ENCODE measurements at places on chromosomes 16 and 17.

GRCh38 chr17:46028374-46028773 is 29.3 kb downstream of the STH start:
- no peak for DNase-seq

DNA sequence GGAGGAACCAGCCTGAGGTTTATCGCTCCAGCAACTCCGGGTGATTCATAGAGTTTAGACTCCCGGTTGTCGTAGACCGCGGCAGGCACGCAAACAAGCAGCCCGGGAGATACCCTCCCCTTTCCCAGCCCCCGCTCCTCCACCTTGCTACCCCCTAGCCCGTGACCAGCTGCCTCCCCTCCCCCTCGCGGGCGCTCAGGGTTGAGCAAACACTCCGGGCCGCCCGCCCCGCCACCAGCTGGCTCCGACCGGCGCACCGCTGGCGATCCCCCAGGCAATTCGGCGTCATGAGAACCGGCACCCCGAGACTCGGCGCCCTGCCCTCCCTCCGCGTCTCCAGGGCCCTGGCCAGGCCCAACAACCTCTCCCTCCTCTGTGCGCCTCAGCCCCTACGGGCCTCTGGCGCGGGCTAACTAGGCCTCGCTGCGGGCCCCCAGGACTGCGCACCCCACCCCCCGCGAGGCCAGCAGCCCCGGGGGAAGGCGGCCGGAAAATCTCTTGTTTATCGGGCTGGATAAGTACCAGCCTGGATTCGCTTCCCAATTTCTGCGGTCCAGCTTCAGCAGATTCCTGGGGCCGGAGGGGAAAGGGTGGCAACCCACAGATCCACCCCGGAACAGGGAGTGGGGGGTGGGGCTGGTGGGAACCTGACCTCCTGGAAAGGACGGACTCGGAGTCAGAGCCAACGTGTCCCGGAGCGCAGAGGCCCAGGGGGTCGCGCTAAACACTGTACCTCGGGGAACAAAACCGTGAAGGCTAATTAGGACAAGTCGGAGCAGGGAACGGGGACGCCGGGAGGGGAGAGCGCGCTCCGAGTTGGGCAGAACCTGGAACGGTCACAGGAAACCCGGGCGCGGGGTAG is 951 bp upstream of the GPRC5C start:
- DNase-seq = peak; percentile 38

DNA sequence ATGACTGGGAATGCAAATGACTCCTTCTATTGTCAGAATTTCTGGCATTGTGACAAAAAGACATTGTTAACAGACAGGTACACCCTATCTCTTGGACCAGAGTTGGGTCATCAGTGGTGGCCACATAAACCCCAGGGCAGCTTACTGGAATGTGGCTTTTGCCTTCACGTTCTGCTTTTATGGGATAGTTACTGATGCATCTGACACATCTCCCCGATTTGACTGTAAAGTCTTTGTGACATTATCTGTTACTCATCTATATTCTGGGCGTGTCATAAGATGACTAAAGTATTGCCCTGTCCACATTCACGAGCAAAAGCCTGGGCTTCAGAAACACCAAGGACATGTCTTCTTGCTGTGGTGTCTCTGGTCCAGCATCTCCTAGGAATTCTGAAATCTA is 18.7 kb upstream of the AQP8 start:
- no peak for DNase-seq

DNA sequence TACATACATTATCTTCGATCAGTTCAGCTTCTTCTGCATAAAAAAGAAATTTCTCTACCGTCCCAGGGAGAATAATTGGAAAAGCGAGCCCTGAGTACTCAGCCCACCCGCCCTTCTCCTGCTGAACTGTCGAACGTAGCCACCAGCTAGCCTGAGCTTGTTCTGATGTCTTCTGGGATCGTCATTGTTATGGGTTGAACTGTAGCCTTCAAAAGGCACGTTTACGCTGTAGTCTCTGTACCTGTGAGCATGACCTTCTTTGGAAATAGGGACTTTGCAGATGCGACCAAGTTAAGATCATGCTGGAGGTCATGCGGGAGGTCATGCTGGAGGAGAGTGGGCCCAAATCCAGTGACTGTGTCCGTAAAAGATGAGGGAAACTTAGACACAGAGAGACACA is 86.2 kb downstream of the CMIP start:
- no peak for DNase-seq

- no peak for DNase-seq
Observed at GRCh38 chr16:88618182-88618955, 20.0 kb upstream of the IL17C start.

GRCh38 chr16:924063-924462 is 46.7 kb downstream of the LMF1 start:
- DNase-seq = no peak

DNA sequence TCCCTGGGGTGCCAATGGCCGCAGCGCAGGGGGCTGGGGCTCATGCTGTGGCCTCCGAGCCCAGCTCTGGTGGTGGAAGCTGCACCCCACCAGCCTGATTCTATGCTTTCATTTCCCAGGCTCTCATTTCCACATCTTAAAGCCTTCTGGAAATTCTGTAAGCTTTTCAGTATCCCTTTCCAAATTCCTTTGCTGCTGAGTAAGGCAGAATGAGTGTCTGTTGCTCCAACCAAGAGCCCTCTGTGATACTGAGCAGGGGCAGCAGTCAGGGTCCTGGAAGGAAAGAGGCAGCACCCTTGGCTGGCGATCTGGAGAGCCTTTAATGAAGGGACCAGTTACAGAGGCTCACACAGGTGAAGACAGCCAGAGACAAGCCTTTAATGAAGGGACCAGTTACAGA is 79.5 kb upstream of the FOXF1 start:
- no peak for DNase-seq

DNA sequence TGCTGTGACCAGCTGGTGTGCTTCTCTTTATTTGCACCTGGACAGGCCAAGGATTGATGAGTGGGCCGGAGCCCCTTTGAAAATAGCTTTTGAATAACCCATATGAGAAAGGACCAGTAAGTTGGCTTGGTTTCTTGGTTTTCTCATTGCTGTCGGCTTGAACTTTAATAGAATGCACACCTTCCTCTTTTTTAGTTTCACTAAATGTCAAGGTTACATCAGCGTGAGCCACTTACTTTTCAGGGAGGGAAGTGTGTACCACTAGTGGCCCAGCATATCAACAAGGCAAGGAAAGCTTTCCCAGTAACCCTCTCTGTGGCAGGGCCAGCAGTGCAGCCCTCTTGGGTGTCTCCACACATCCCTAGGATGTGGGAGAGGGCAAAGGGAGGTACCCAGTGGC is 433.3 kb downstream of the CA10 start:
- DNase-seq = no peak

DNA sequence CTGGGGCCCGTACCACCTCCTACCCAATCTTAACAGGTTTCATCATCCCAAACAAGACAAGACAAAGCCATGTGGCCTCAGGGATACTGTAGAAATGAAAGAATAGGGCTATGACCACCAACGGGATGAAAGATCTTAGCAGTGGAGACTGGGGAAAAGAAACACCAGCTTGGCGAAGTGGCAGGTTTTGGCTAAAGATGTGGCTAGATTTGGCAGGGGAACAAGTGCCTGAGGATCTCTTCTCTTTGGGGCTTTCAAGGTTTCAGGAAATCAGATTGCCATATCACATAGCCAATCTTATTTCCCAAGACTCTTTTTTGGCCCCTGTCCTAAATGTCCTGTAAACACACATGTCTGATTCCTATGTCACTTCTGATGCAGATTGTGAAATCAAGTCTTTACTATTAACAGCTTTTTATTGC is 6.9 kb downstream of the KRT24 start:
- peak; percentile 28 for DNase-seq

GRCh38 chr16:50884066-50884860 is 142.4 kb downstream of the CYLD start:
- no peak for DNase-seq

- no peak for DNase-seq
Observed at GRCh38 chr16:84677017-84677803, 22.6 kb upstream of the USP10 start.

- DNase-seq = no peak
Observed at GRCh38 chr17:2054262-2054511, 716 bp upstream of the HIC1 start.

DNA sequence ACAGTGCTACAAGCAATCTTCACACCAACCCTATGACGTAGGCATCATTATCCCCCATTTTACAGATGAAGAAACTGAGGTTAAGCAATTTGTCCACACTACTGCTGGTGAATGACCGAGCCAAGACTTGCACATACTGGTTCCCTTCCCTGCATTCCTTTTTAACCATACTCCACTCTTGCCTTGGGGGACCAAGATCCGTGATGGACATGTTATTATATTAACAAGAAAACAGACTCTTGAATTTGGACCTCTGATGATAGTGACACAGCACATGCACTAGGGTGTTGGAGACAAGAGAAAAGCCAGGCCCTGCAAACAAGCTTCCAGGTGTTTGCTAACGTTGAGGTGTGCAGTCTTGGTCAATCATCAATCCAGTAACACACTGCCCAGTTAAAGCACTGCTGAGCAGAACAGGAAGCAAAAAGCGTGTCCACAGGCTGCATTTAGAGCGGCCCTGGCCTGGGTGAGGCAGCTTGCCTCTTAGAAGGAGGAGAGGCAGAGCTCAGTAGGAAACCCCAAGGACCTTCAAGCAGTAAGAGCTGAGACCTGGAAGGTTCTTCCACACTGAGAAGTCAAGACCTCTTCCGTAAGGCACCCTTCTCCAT is 36.7 kb downstream of the HNF1B start:
- DNase-seq = no peak

- no peak for DNase-seq
Observed at GRCh38 chr17:41347869-41348760, 2.5 kb downstream of the KRT33A start.

- DNase-seq = peak; percentile 93
Observed at GRCh38 chr17:18182978-18183333, 672 bp upstream of the ALKBH5 start.

DNA sequence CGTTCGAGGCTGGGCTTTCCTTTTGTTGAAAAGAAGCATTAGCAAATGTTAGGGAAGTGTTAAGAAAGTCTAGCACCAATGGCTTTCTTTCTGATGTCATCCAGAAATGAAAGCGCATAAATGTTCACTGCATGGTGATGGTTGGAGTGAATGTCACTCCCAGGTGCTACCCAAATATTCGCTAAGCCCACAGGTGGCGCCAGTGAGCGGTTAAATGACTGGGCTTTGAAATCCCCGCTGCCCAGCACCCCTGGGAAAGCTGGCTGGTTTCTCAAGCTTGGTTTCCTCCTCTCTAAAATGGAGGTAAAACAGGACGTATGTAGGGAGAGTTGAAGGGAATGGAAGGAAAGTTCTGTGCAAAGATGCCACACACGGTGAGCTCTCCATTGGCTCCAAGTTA is 104.4 kb downstream of the IRX5 start:
- peak; percentile 53 for DNase-seq

GRCh38 chr17:29973005-29973404 is 31.6 kb downstream of the EFCAB5 start:
- no peak for DNase-seq

DNA sequence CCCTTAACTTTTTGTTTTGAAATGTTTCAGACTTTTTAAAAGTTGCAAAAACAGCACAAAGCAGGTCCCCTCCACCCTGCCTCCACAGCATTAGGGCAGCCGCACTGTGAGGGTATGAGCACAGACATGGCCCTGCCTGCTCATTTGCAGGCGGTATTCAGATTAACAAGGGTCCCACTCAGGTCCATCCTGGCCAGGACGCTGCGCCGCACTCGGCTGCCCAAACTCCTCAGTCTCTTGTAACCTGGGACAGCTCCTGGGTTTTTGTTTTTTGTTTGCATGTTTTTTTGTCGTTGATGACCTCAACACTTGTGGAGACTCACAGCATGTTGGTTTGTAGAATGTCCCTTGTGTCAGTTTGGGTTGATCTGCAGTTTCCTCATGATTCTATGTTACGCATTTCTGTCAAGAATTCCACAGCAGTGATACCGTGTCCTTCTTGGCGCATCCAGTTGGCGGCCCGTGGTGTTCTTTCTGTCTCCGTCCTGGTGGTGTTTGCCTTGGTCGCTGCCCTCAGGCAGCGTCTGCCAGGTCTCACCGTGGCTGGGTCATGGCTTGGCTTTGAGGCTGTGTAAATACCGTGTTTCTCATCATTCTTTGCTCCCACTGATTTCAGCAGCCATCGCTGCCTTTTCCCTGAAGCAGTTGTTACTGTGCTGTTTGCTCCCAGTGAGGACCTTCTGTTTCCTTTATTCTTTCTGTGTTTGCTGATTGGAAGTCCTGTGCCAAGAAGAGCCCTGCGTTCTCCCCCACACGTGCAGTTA is 18.5 kb downstream of the CRAMP1 start:
- DNase-seq = no peak

DNA sequence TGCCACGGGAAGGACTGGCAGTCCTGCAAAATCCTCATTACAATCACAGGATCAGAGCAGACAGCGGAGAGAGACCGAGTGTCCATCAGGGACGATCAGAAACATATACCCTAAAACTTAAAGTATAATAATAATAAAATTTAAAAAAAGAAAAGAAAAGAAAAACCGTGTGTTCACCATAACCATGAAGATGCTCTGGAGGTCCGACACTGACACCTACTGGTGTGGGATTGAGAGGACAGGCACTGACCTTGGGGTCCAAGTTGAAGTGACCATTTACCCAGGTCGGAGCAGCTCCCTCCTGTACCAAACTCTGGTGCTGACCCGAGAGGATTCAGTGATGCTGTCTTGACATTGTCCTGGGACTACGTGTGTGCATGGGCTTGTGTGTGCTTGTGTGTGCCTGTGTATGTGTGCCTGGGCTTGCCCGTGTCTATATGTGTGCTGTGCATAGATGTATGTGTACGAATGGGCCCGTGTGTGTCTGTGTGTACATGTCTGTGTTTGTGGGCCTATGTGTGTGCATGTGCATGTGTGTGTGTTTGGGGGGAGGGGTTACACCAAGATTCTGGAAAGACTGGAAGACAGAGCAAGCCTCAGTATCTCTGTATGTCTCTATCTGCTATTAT is 10.0 kb upstream of the CD300LD start:
- DNase-seq = peak; percentile 73

- DNase-seq = peak; percentile 64
Observed at GRCh38 chr16:85385463-85386331, 227.4 kb upstream of the GSE1 start.

- no peak for DNase-seq
Observed at GRCh38 chr17:50537721-50538548, 5.4 kb downstream of the EPN3 start.

GRCh38 chr17:35051183-35051578 is 12.3 kb downstream of the RFFL start:
- peak; percentile 87 for DNase-seq
